ENCODE measurements at places on chromosomes 4 and X. TPM values are rescaled to one million over a fixed set of nuclear protein-coding genes. Genes with fewer than 3 reads are reported as not detected.

DNA sequence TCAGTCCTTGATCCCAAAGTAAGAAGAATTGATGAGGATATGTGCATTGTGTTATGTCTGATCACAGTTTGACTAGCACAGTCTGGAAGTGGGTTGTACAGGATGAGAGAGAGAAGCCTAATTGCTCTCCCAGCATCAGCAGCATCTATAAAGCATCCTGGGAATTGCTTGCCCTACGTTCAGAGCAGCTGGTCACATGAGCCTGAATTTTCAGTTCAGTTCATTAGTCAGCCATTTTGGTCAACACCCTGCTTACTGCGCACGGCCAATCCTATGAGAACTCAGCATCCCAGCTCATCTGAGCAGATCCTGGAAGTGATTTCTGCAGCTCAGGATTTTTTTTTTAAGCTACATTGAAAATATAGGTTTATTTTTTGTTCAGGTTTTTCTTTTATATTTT lies at the start of gene RUFY3:
Gene RUFY3 (plus strand): TSS at position 218 of the 400 bp plus-strand sequence. CDS start 610 bp downstream, outside the sequence.
- DNase-seq: peak; percentile 81

DNA sequence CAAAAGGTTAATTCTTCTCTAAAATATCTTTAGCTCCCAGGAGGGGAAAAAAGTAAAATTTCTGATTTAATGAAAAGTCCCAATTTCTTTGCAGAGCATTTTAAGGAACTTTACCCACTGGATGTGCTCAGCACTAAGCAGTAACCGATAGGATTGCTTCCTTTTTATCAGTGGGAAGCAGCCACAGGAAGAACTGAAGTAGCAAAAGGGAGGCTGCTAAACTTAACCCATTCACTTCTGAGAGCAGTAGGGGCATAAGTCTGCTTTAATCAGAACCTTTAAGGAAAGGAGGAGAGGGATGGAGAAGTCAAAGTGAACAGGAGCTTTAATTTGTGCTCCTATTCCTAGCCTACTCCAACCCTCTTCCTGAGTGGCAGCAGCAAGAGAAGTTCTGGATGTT lies at the start of gene F8:
Gene F8 (minus strand): TSS at position 139 of the 400 bp plus-strand sequence. CDS start 171 bp downstream, outside the sequence.
- no peak for DNase-seq

FAM47A gene
- total RNA-seq: not detected

ANOS1 gene
- total RNA-seq: 14.6 TPM

CYP2U1 gene
- 6.4 TPM for total RNA-seq

- no peak for DNase-seq
Measured at GRCh38 chrX:119481323-119481801, 13.1 kb downstream of the SLC25A5 start.

- DNase-seq: no peak
Measured at GRCh38 chrX:134683351-134684005, 25.2 kb upstream of the PLAC1 start.

DNA sequence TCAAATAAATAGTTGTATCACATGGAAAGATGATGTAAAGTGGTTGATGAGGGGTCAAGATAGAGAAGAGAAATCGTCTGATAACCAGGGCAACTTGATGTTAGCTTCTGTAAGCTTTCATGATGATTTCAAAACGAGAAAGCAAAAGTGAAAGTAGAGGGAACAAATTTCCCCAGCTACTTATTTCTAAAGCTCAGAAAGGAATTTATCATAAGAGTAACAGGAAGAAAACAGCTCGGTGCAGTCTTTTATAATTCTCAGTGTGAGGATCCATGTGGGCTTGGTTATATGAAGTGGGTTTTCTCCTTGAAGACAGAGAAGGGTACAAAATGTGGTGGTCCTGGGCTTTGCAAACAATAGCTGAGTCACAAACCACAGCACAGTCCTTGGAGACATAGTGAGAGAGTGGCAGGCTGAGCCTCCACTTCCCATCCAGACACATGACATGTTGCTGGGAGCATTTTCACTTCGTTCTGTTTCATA lies 32.1 kb upstream of the GLRA2 start:
- DNase-seq: peak; percentile 3

GRCh38 chrX:13051529-13052172 lies 7.2 kb upstream of the FAM9C start:
- DNase-seq: no peak

DNA sequence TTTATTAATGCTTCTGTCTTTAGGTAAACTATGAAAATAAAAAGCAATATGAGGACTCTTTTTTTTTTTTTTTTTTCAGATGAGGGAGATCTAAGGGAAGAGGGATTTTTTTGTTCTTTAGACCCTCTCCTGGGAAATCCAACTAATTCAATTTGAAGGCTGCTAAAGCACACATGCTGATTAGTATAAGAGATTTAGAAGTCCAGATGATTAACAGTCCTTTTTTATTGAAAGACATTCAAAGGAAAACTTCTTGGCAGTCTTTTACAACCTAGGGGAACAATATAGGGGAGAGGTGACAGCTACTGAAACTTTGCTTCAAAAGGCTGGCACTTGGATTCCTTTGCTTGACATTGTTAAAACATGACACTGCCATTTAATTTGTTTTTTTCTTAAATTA lies 602.5 kb downstream of the RAPGEF2 start:
- DNase-seq: no peak

GRCh38 chr4:4969298-4969697 lies 50.0 kb downstream of the CYTL1 start:
- DNase-seq: peak; percentile 36

- DNase-seq: no peak
Measured at GRCh38 chr4:77956917-77957316, 94.3 kb downstream of the MRPL1 start.

DNA sequence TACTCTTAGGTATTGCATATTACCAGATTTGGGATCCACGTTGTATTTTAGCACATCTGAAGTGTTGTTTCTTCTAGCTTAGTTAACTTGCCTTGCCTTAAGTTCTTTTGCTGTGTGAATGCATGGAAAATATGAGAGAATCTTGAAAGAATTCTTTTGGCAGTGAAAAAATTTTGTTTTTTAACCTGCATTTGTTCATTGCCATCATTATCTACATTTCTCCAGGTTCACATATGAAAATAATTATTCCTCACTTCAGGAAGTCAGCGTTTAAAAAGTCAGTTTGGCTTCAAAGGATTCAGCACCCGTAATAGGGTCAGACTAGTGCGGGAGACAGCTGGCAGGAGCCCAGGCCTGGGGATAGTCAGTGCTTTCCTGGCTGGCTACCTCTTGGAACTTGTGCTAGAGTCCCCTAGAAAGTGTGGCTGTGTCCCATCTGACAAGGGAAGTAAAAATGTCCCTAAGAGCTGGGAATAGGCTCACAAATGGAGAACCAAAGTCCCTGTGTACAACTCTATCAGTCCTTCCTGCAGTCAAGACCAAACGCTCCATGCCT lies 251.9 kb upstream of the KLF3 start:
- DNase-seq: no peak

GRCh38 chr4:124389591-124389990 lies 322.9 kb downstream of the ANKRD50 start:
- no peak for DNase-seq

- DNase-seq: no peak
Measured at GRCh38 chr4:149709640-149710039, 106.0 kb downstream of the IQCM start.

XAGE1A gene
- total RNA-seq: 2.2 TPM

F8A1 gene
- total RNA-seq: 6.7 TPM

GRCh38 chr4:4461850-4462249 lies 74.9 kb downstream of the NSG1 start:
- no peak for DNase-seq

IL1RAPL2 gene
- not detected for total RNA-seq

DNA sequence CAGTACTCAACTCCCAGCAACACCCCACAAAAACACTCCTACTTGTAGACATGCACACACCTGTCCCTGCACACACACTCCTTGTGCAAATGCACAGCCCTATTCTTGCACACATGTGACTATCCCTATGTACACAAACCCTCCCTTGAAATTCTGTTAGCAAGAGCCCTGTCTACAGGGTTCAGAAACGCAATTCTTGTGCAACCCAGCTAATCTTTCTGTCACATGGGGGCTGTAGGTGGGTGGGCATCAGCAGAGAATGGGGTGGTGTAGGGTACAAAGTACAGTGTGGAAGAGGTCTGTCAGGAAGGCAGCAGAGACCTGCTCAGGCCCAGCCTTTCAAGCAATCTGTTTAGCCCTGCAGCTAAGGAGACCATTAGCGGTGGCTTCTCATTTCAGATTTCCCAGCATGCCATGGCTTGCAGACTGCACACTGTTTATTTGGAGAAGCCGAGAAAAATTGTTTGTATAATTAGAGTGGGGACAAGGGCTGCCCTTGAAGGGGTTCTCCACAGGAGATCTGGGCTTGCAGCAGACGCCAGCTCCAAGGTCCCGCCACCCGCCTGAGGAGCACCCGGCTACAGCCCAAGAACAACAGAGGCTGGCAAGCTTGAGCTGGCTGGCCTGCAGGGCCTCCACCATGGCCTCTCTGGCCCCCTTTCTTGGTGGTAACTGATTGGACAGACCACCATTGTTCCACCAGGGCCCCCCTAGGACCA lies 144.0 kb upstream of the PJA1 start:
- DNase-seq: no peak

ZNF185 gene
- total RNA-seq: 16.2 TPM

GRCh38 chrX:29948653-29949052 lies 266.7 kb upstream of the MAGEB2 start:
- DNase-seq: peak; percentile 48

SSX1 gene
- total RNA-seq: 139 TPM

DNA sequence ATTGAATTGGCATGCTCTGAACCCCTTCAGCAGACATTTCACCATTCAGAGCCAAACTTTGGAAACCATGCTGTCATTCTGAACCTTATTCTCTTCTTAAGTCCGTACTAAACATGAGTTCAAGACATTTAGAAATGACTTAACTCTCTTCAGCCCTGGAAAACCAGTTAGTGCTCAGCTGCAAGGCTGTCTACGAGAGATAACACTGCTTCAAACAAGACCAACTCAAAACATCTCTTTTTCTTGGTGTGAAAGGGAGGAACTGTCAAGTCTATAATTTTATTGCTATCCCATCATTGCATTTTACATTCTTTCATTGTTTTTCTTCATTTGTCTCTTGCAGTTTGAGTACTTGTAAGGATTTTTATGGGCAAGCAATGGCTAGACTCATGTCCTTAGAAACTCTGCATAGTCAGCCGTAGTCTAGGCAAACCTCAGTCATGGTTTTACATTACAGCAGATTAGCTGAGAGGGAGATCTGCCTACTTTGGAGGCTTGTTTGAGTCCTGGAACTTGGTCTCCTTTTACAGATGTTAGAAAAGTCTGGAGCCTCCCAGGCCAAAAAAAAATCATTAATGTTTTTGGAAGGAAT lies 120.6 kb upstream of the JADE1 start:
- DNase-seq: no peak

GRCh38 chr4:113827285-113827684 lies 65.7 kb upstream of the CAMK2D start:
- no peak for DNase-seq

- DNase-seq: no peak
Measured at GRCh38 chrX:2485789-2486345, 14.9 kb downstream of the DHRSX start.

GRCh38 chr4:6908432-6909112 lies 1.1 kb upstream of the TBC1D14 start:
- no peak for DNase-seq

- DNase-seq: no peak
Measured at GRCh38 chr4:180619440-180619839, 1623.8 kb upstream of the TENM3 start.

SPANXB1 gene
- total RNA-seq: 0.55 TPM

- no peak for DNase-seq
Measured at GRCh38 chr4:119939071-119939995, 127.3 kb downstream of the MAD2L1 start.

DNA sequence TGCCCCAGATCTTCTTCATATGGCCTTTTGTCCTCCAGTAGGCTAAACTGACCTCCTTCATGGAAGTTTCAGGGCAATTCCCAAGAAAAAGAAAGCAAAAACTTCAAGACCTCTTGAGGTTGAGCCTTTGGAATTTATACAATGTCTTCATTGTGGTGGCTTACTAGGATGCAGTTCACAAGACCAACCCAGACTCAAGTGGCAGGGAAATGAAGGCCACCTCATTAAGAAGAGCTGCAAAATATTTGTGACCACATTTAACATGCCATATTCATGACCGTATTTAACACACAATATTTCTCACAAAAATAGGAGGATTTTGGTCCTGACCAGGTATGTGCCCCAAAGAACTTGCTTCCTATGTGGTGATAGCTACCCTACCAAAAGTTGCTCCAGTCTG lies 605.5 kb upstream of the PITX2 start:
- DNase-seq: peak; percentile 59

DNA sequence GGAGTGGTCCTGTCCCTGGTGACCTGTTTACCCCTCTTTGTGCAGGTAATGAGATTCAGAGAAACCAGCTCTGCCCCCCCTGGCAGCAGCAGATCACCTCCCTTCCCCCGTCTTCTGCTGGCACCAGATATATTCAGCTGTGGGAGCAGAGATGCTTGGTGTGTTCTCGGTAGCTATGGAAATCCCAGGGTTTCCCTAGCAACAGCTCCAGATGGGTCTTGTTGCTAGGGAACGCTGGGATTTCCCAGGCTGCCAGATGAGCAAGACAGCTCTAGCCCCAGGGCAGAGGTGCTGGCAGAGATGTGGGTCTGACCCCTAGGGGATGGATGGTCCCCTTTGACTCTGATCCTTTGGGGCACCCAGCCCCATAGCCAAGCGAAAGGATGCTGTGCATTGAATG lies 20.2 kb downstream of the CETN2 start:
- peak; percentile 18 for DNase-seq

LINC00632 gene
- 0.63 TPM for total RNA-seq

OTUD6A gene
- not detected for total RNA-seq

GRCh38 chrX:41824551-41824950 lies 98.8 kb downstream of the CASK start:
- DNase-seq: peak; percentile 64

GYPE gene
- not detected for total RNA-seq

WDR17 gene
- total RNA-seq: 1.1 TPM

Measured in HT1080 (cell line).